ENCODE measurements at places on chromosomes 7 and 10. TPM values are rescaled to one million over a fixed set of nuclear protein-coding genes. Genes with fewer than 3 reads are reported as not detected.

DNA sequence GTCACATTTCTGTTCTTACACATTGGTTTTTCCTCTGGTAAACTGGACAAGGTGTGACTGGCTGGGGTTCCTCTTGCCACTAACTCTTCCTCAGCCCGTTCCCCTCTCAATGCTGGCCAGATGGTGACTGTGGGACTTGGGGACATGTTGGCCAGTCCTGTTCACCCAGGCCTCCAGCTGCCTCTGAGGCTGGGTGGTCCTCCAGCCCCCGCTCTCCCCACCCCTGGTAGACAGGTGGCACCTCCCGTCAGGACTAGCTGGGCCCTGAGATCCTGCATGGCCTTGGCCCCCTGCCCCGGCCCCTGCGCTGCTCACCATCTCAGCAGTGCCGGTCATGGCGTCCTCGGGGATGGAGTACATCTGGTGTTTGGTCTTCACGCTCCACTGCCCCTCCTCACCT is 10.8 kb upstream of the MYL7 start:
- no peak for DNase-seq

DNA sequence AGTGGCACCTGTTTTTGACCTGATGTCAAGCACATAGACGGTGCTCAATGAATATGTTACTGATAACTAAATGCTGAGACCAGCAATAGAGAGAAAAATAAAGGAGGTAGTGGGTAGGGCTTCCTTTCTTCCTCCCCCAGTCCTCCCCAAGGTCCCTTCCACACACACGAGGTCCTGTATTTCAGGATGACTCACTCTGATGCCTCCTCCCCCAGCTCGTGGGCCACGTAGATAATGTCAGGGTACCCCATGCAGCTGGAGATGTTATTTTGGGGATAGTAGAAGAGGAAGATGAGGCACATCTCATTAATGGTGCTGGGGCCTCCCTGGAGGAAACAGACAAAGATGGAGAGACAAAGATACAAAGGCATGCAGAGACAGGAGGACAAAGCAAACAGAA is 17.3 kb downstream of the PRSS58 start:
- DNase-seq: no peak

GRCh38 chr7:37409461-37409860 is 39.2 kb downstream of the ELMO1 start:
- no peak for DNase-seq

The NODAL gene
- not detected for polyA plus RNA-seq

The SLF2 gene
- polyA plus RNA-seq: 17.0 TPM

The PCLO gene
- polyA plus RNA-seq: not detected

DNA sequence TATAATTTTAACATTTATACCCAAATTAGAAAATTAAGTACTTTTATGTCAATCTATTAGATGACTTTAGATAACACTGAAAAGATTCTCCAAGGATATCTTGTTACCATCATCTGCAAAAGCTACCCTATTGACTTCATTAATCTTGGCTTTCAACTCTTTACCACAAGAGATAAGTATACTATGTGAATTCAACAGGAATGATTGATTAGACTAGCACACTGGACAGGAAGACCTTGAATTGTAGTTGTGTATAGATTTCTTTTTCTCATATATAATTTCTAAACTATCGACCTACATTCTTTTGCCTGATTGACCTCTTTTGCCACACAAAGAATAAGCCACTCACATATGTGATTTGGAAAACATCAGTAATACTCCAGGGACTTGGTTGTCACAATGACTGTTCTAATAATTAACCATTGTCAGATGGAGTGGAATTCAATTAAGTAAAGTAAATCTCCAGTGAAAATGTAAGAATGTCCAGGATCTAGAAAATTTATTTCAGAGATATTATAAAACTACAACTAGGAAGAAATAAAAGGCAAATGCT is 1132.0 kb downstream of the SORCS1 start:
- DNase-seq: no peak

- DNase-seq: no peak
Measured at GRCh38 chr7:98355250-98355538, 45.7 kb downstream of the BAIAP2L1 start.

- no peak for DNase-seq
Measured at GRCh38 chr7:14478834-14479510, 423.6 kb downstream of the DGKB start.

GRCh38 chr10:101402711-101403110 is 48.7 kb downstream of the BTRC start:
- no peak for DNase-seq

DNA sequence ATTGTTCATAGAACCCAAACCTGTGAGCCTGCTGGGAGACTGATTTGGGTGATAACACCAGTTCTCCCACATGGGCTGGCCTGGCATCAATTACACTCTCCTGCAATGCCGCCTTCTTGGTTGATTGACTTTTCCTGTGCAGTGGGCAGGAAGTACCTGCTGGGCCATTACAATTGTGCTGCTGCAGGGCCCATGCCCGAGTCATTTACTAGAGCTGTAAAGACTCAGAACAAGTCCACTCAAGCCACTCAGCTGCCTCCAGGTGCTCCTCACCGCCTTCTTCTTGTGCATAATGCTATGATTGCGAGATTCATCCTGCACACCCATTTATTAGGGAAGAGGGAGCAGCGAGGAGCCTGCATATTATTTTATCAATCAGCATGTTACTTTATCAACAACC is 264.0 kb downstream of the TCERG1L start:
- no peak for DNase-seq

The MYH16 gene
- polyA plus RNA-seq: not detected

The WEE2 gene
- polyA plus RNA-seq: 0.52 TPM

DNA sequence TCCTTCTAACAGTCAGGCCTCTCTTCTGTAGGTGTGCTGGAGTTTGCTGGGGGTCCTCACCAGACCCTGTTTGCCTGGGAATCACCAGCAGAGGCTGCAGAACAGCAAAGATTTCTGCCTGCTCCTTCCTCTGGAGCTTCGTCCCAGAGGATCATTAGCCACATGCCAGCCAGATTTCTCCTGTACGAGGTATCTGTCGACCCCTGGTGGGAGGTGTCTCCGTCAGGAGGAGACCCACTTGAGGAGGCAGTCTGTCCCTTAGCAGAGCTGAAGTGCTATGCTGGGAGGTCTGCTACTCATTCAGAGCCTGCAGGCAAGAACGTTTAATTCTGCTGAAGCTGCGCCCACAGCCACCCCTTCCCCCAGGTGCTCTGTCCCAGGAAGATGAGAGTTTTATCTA is 611.1 kb upstream of the COBL start:
- DNase-seq: no peak

DNA sequence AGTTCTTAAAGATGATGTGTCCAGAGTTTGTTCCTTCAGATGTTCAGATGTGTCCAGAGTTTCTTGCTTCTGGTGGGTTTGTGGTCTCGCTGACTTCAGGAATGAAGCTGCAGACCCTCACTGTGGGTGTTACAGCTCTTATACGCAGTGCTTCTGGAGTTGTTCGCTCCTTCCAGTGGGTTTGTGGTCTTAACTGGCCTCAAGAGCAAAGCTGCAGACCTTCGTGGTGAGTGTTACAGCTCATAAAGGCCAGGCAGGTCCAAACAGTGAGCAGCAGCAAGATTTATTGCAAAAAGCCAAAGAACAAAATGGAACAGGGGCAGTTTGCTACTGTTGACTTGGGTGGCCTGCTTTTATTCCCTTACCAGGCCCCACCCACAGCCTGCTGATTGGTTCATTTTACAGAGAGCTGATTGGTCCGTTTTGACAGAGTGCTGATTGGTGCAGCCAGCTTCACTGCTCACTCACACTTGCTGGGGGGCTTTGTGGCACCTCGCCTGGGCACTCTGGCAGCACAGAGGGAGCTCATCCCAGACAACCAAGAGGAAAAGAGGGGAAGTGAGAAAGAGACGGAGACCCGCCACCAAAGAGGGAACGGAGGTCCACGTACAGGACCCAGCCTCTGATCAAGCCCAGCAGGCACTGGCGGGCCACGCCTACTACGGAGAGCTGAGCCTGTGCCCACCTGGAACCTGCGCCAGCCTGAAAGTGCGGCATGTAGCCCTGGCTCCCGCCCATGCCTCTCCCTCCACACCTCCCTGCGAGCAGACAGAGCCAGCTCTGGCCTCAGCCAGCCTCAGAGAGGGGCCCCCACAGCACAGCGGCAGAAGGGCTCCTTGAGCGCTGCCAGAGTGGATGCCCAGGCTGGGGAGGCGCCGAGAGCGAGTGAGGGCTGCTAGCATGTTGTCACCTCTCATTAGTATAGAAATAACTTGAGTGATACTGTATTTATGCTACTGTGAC is 55.8 kb upstream of the SEMA3C start:
- no peak for DNase-seq

DNA sequence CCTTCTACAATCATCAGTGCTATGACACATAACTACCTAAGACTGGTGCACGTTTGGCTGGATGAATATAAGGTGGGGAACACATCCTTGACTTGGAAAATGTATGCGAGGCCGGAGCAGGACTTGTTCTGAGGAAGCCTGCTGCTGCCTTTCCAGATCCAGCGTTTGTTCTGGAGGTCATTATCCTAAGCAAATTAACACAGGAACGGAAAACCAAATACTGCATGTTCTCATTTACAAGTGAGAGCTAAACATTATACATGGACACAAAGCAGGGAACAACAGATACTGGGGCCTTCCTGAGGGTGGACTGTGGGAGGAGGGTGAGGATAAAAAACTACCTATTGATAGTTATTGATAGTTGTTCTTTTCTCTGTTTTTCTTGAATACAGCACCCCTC is 10.8 kb upstream of the GALNT11 start:
- DNase-seq: no peak

DNA sequence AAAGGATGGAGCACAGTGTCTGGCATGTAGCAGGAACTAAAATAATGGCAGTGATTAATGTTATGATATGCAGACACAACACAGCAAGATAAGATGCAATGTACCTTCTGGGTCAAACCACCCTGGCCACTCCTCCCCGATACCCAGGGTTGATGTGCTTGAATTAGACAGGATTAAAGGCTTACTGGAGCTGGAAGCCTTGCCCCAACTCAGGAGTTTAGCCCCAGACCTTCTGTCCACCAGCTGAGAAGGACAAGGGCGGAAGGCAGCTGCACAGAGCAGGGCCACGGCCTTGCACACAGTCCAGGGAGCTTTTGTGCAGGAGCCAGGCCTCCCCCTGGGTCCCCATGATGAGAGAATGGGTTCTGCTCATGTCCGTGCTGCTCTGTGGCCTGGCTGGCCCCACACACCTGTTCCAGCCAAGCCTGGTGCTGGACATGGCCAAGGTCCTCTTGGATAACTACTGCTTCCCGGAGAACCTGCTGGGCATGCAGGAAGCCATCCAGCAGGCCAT is at the start of gene RBP3:
RBP3 (plus strand) TSS at position 226 of the 514 bp plus-strand sequence; CDS start at position 348, 122 bp downstream.
- no peak for DNase-seq

Data from naive B cell (primary cell).